ENCODE measurements at places on chromosomes 7 and 10.

DNA sequence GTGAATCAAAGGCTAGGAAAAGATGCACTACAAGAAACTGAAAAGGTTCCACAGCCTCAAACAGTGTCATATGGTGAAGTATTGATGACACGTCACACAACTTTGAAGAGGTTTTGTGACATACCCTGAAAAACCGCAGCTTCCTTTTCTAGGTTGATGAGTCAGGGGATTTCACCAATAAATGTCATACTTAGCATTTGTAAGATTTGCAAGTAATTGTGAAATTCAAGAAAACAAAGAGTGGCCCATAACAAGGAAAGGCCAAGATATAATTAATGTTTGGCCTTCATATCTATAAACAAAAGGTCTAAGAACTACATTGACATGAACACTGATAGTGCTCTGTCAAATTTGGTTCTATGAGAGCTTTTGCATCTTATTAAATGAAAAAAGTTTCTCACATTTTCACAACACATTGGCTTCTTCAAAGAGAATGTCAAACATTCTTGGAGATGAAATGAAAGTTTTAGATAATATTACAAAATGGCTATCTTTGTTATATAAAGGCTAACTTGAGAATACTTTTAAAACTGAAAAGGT is 62.0 kb upstream of the NAMPT start:
- DNase-seq, result peak; percentile 94

DNA sequence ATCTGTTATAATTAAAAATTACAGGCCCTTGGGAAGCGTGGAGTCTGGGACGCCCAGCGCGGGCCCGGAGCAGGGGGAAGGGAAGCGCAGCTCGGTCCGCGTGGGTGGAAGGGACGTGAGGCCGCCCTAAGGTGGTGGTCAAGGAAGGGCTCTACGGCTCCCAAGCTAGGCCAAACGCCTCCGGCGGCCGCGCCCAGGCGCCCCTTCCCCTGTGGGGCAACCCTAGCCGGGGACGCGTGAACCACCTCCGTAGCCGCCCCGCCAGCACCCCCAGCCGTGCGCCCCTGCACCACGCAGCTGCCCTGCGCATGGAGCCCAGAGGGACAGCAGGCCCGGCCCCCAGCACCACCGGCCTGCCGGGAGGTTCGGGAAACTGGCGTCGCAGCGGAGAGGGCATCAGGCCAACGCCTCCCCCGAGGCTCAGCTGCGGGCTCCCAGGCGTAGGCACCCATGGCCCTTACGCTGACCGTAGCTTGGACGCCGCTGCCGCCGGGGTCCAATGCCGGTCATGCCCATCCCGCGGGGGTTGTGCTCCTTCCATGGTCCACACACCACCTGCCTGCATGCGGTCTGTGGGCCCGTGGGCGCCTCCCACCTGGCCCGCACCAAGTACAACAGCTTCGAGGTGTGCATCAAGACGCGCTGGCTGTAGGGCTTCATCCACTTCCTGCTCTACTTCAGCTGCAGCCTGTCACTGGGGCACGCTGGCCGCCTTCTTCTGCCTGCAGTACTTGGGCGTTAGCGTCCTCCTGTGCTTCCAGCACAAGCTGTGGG is 166.7 kb downstream of the SEPTIN7 start:
- DNase-seq, result no peak

GRCh38 chr7:75662579-75663301 is 76.0 kb downstream of the HIP1 start:
- DNase-seq, result no peak

GRCh38 chr7:128791972-128792327 is 182 bp downstream of the CCDC136 start:
- no peak for DNase-seq

DNA sequence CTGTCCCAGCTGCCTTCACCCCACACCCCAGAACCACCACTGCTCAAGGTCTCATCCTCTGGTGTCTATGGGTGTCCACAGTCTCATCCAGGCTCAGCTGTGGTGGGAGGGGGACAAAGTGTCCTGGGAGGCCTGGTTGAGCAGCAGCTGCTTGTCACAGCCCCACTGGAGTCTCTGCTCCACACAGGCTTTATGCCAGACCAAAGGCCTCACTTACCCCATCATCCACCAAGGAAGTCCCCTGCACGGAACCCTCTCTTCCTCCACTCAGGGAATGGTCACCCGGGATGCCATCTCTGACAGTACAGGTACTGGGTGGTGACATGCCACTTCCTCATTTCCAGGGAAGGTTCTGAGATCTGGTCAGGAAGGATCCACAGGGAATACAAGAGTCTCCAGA is 925.4 kb upstream of the ZNF722 start:
- no peak for DNase-seq

DNA sequence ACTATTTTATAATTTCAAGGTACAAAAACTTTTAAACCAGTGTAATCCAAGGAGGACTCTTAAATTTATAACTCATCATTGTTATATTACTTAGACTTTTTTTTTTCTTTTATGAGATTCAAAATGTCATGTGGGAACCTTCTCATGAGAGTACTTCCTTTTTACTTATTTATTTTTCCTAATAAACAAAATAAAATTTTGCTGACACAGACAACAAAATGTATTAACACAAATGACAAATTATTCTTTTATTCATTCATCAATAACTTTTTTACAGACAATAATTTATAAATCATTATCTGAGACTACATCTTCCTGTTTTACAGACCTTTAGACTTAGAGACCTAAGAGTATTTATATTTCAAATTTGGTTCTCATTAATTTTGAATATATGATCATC is 706.2 kb downstream of the SUGCT start:
- no peak for DNase-seq

DNA sequence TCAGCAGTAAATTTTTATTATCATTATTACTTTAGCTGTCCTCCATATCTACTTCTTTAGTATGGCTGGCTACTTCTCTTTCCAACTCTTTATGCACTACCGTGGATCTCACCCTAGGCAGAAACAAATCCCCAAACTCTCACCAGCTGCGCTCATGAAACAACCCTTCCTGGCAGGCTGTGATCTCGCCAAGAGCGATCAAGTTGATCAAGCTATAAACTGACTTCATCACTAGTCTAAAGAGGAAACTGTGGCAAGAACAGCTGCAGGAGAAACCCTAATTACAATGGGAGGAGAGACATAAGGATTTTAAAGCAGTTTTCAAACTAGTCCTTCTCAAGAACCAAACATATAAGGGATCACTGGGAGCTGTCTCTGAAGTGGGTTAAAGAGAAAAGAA is 160.5 kb upstream of the PRSS58 start:
- DNase-seq, result no peak

DNA sequence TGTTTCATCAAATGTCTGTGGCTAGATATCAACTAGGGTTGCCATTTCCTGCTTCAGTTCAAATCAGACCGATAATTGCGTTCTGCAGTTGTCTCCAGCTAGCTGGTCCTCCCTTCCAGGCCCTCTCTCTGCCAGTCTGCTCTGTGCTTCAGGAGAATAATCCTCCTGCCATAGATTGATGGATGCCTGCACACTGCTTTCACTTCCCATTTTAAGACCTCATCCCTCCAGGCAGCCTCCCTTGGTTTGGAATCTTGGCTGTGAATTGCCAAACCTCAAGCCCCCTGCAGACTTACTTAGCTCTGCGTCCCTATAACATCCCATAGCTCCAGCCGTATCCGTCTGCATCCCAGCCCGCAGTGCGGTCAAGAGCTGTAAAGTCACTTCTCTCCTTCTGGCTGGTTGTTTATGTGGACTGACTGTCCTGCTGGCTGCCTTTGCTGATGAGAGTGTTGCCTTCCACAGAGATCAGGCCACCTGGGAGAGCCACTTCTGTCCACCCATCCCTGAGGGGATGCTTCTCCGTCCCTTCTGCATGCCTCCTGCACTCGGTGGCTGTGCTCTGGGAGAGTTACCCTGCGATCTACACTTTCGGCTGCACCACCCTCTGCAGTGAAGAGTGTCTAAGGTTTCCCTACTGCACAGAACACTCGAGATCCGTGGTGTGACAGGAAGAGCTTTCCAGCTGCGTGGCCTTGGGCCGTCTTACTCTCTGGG is 22.4 kb upstream of the KLF6 start:
- peak; percentile 79 for DNase-seq

DNA sequence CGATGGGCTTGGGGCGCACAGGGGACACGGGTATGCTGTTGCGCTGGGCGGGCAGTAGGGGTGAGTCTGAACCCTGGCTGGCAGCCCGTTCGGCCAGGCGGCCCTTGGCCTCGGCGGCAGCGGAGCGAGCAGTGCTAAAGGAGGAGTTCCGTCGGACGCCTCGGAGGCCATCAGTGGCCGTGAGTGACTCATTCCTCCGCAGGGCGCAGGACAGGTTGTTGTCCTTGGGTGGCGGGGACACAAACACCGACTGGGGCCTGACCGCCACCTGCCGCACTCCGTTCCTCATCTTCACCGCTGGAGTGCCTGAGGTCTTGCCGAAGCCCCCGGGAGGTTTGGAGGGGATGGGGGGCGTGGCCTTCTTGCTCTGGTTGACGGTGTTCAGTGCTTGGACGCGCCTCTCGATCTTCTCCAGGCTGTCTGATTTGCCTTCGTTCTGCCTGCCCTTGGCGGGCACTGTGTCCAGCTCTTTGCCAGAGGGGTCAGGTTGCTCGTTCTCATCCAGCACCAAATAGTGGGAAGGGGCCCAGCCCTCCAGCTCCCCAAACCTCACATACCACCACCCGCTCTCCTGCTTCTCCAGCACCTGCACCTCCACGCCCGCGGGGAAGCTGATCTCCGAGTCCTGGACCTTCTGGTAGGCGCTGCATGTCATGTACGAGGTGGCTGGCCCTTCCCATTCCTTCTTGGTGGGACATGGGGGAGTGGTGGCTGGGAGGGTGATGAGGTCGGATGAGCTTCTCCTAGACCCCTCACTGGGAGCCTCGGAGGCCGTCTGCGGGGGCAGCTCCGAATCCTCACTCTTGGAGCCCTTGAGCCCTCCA is 108.7 kb downstream of the NEURL1 start:
- no peak for DNase-seq

GRCh38 chr7:114082642-114083165 is 163.9 kb upstream of the PPP1R3A start:
- peak; percentile 56 for DNase-seq

GRCh38 chr7:18667466-18667865 is 171.9 kb downstream of the HDAC9 start:
- DNase-seq, result peak; percentile 78

GRCh38 chr10:78543749-78544362 is 510.2 kb downstream of the RPS24 start:
- DNase-seq, result peak; percentile 95

DNA sequence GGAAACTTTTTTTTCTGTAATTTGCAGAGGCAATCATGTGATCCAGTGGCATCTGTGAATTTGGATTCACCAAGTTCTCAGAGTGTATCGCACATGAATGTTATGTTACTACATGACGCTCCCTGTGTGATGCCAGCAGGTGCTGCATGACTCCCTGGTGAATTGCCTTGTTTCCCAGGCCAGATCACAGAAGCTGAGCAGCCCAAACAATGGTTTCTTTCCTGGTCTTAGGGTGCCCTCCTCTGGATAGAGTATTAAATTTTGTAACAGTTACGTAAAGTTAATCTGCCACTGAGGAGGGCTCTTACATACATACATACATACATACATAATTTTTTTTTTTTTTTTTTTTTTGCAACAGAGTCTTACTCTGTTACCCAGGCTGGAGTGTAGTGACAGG is 3.6 kb downstream of the ZSCAN21 start:
- DNase-seq, result peak; percentile 76

DNA sequence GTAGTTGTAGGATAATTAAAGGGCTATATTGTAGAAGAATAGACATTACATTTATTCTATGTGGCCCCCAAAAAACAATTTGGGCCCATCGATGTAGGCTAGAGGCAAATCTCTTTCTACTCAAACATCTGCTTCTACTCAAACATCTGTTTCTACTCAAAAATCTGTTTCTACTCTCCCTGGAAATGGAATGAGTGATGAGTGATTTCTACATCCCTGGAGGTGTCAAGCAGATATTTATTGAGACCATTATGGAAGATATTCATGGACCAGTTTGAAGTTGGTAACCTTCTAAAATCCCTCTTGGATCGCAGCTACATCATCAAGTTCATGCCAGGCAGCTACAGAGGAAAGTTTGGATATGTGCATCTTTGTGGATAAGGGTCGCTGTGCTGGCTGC is 5.1 kb upstream of the PLPP4 start:
- DNase-seq, result no peak

DNA sequence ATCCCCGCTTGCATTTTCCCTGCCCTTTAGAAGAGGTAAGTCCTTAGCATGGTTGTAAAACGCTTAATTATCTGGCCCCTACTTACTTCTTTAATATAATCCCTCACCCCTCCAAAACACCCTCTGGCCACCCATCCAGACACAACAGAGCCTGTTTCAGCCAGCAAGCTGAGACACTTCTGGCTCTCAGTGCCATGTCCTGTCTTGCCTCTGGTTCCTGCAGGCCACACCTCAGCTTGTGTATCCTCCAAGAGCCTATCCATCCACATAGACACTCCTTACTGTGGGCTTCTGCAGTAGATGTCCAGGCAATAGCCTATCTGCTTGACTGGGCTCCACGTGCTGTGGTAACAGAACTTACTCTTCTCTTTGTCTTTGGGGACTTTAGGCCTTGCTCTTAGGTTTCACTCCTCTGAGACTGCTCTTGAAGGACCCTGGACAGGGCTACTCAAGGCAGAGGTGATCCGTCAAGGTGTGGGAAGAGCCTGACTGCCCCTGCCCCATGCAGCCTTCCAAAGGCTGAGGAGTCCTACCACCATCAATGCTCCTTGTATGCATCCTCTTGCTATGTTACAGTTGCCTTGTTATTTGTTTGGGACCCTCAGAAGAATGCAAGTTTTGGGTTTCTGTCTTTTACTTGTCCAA is 149.9 kb downstream of the CHN2 start:
- no peak for DNase-seq

DNA sequence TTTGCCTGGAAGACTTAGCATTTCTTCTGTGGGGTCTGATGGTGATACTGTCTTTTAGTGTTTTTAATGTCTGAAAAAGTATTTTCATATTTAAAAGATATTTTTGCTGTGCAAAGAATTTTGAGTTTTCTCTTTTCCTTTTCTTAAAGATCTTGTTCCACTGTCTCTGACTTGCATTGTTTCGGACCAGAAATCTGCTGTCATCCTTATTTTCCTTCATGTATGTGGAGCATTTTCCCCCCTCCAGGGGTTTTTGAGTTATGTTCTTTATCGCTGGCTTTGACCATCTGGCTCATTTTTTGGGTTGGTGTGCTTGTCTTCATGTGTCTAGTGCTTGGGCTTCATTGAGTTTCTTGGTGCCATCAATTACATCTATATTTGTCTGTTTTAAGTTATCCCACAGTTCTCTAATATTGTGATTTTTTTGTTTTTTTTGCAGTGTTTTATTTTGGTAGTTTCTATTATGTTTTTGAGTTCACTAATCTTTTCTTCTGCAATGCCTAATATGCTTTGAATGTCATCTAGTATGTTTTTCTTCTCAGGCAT is 119.9 kb downstream of the MGMT start:
- DNase-seq, result no peak
